T-helper 9 cell (primary cell): ENCODE measurements at places on chromosomes 3 and 15.

DNA sequence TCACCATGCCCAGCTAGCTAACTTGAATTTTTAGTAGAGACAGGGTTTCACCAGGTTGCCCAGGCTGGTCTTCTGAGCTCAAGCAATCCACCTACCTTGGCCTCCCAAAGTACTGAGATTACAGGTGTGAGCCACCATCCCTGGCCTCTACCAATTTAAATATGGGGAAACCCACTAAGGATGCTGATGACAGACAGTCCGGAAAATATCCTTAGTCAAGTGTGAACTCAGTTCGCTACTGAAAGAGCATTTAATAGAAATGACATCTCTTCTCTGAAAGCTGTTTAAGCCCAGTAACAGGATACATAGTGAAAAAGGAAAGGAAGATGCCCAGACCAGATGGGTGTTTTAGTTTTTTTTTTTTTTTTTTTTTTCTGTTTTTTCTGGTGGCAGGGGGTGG is 7.7 kb upstream of the GRAMD2A start:
- no peak for DNase-seq

DNA sequence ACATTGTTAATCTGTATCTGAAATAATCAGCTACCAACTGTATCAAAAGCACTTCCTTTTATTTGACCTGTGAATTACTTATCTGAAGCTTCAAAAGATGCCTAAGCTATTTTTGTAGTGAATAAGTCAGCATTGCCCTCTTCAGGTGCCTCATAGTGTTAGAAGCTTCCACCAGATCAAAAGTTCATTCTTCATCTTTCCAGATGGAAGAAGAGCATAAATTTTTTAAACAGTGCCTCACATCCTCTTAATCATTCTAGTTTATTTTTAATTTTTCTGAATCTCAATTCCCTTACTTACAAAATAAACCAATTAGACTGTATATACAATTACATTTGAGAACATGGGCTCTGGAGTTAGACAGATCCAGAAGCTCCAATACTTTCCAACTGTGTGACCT is 65.0 kb downstream of the MYO5A start:
- no peak for DNase-seq

DNA sequence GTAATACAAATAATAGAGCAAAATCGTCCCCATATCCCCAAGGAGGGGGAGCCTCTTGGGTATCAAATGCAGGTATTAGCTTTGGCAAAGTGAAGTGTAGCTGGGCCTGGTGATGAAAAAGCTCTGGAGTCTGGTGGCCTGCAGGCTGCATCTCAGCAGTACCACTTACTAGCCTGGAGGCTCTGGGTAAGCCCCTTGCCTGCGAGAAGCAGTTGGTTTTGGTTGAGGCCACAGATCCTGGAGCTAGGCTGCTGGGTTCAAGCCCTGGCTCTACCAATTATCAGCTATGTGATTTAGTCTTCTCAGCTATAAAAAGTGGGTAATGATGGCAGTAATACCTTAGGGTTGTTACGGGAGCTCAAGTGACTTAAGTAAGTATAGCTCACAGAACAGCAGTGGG is 6.1 kb downstream of the KCNAB1 start:
- DNase-seq, result no peak

GRCh38 chr3:155991212-155991611 is 120.8 kb downstream of the GMPS start:
- DNase-seq, result no peak

DNA sequence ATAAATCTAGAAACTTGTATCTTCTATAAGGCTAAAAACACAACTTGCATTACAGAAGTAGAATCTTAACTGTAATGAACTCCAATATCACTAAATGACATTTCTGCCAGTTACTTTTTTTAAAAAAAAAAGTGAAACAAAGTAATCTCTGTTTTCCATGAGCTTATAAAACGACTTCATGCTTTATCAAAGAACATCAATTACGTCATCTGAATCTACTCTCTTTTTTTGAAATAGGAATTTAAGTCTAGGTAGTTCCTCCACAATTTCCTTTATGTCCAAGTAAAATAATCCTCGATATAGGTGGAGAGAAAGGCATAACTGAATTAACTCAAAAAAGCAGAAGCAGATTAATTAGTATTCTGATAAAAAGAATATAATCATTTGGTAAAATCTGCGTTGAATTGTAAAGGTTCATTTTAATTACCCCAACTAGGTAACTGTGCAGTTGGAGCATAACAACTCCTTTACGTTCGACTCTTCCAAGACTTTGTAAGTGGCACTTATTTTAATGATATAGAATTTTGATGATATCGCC is 1.4 kb downstream of the UACA start:
- DNase-seq, result no peak

- no peak for DNase-seq
Measured at GRCh38 chr3:162443376-162443775, 946.8 kb downstream of the OTOL1 start.

DNA sequence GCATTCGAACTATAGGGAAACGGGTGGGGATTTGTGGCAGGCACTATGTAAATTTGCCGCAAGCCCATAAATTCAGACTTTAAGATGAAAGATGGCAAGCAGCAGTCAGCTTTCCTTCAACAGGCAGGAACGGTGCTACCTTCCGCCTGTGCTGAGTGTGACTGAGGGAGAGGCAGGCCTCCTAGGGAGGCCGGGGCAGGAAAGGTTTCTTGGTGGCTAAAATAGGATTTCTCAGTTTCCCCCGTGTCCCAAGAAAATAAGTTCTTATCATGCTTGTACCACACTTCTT is 12.5 kb downstream of the FLNB start:
- DNase-seq, result no peak

DNA sequence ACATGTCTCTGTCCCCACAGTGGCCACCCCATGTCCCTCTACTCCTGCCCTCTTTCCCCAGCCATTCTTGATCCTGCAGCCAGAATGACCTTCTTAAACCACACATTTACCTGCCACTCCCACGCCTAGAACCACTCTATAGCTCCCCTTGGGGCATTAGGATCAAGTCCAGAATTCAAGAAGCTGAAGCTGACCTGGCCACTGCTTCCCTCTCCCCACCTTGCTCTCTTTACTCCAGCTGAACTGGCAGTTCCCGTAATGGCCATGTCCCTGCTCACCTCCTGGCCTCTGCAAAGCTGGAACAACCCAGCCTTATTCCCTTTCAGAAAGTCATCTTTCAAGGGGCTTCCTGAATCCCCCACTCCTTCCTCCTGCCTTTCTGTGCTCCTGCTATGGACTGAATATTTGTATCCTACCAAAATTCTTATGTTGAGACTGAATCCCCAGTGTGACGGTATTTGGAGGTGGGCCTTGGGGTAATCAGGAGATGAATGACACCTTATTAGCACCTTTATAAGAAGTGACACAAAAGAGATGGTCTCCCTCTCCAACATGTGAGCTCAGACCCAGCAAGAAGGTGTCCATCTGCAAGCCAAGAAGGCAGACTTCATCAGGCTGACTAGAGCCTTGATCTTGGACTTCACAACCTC is 3.8 kb downstream of the CSRNP1 start:
- no peak for DNase-seq

GRCh38 chr3:89488800-89489580 is 381.6 kb downstream of the EPHA3 start:
- no peak for DNase-seq

- DNase-seq, result no peak
Measured at GRCh38 chr15:67303490-67304363, 49.1 kb downstream of the IQCH start.
